ENCODE measurements at places on chromosomes 6 and 20. TPM values are rescaled to one million over a fixed set of nuclear protein-coding genes. Genes with fewer than 3 reads are reported as not detected.

- H3K27ac ChIP-seq: no peak overlapping the region
- H3K4me1 ChIP-seq: peaks cover 21% of the 10 kb centered on the region
- no peak overlapping the region for H3K4me3 ChIP-seq
- H3K36me3 ChIP-seq: no peaks in the 10 kb centered on the region
Observed at GRCh38 chr6:37626915-37627314, 70.8 kb downstream of the MDGA1 start.

GRCh38 chr6:16201706-16202105 lies 36.7 kb upstream of the GMPR start:
- no peak overlapping the region for H3K27ac ChIP-seq
- no peaks in the 10 kb centered on the region for H3K4me1 ChIP-seq
- no peak for DNase-seq
- H3K36me3 ChIP-seq: no peaks in the 10 kb centered on the region

- no peaks in the 10 kb centered on the region for H3K4me1 ChIP-seq
- no peak overlapping the region for H3K27ac ChIP-seq
- no peak overlapping the region for H3K4me3 ChIP-seq
- no peaks in the 10 kb centered on the region for H3K36me3 ChIP-seq
- no peak for DNase-seq
Observed at GRCh38 chr6:48472091-48472490, 361.1 kb upstream of the PTCHD4 start.

- H3K27me3 ChIP-seq: no peaks in the 10 kb centered on the region
- no peaks in the 10 kb centered on the region for H3K36me3 ChIP-seq
- no peak overlapping the region for H3K27ac ChIP-seq
- H3K4me1 ChIP-seq: peaks cover 41% of the 10 kb centered on the region
Observed at GRCh38 chr6:15255481-15255880, 9.6 kb downstream of the JARID2 start.

- H3K4me3 ChIP-seq: no peak overlapping the region
- H3K27ac ChIP-seq: no peak overlapping the region
- H3K4me1 ChIP-seq: no peaks in the 10 kb centered on the region
- no peak for DNase-seq
- no peaks in the 10 kb centered on the region for H3K27me3 ChIP-seq
- no peaks in the 10 kb centered on the region for H3K36me3 ChIP-seq
Observed at GRCh38 chr20:10927936-10928840, 254.4 kb upstream of the JAG1 start.

- DNase-seq: no peak
- no peaks in the 10 kb centered on the region for H3K4me1 ChIP-seq
- no peak overlapping the region for H3K27ac ChIP-seq
Observed at GRCh38 chr6:10624836-10625235, 69.6 kb downstream of the C6orf52 start.

DNA sequence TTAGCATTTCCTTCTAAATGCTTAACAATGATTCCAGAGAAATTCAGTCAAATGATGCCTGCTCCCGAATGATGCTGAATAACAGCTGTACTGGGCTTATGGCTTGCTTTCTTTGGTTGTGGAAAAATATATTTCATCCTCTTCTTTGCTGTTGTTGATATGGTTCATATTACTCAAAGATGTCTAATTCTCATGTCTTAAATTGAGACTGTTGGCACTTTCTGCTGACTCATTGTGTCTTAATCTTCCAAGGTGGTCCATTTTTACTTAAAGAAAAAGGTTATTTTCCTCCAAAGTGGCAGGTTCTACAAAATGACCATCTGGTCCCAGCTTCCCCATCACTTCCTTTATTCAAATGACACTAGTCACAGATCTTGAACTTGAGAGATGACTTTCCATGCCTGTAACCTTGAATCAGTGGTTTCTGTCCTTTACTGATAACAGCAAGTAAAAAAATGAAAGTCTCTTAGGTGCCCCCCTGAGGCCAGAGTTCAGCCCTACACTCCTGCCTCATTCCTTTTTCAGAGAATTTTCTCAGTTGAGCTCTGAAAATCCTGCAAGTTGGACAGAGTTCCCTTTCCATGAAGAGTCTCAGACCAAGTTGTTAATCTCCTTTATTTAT lies 6.9 kb downstream of the SNAP25 start:
- H3K4me3 ChIP-seq: no peak overlapping the region
- DNase-seq: no peak

- H3K36me3 ChIP-seq: no peaks in the 10 kb centered on the region
- DNase-seq: no peak
- no peak overlapping the region for H3K27ac ChIP-seq
- H3K4me1 ChIP-seq: no peaks in the 10 kb centered on the region
Observed at GRCh38 chr20:50345712-50346373, 155.2 kb downstream of the CEBPB start.

GRCh38 chr20:48285656-48286055 lies 500.4 kb upstream of the SULF2 start:
- H3K27ac ChIP-seq: no peak overlapping the region
- no peaks in the 10 kb centered on the region for H3K4me1 ChIP-seq
- H3K4me3 ChIP-seq: no peak overlapping the region

- H3K36me3 ChIP-seq: no peaks in the 10 kb centered on the region
- DNase-seq: no peak
- H3K27ac ChIP-seq: no peak overlapping the region
- no peaks in the 10 kb centered on the region for H3K27me3 ChIP-seq
- H3K4me1 ChIP-seq: no peaks in the 10 kb centered on the region
Observed at GRCh38 chr6:39295611-39296011, 18.6 kb downstream of the KCNK17 start.

- no peak for DNase-seq
- H3K4me1 ChIP-seq: peaks cover 65% of the 10 kb centered on the region
- peak overlapping the region; percentile 35 for H3K27ac ChIP-seq
- H3K27me3 ChIP-seq: no peaks in the 10 kb centered on the region
- H3K36me3 ChIP-seq: peaks cover 35% of the 10 kb centered on the region
- peak overlapping the region; percentile 21 for H3K4me3 ChIP-seq
Observed at GRCh38 chr20:38812182-38812581, 6.7 kb downstream of the PPP1R16B start.

DNA sequence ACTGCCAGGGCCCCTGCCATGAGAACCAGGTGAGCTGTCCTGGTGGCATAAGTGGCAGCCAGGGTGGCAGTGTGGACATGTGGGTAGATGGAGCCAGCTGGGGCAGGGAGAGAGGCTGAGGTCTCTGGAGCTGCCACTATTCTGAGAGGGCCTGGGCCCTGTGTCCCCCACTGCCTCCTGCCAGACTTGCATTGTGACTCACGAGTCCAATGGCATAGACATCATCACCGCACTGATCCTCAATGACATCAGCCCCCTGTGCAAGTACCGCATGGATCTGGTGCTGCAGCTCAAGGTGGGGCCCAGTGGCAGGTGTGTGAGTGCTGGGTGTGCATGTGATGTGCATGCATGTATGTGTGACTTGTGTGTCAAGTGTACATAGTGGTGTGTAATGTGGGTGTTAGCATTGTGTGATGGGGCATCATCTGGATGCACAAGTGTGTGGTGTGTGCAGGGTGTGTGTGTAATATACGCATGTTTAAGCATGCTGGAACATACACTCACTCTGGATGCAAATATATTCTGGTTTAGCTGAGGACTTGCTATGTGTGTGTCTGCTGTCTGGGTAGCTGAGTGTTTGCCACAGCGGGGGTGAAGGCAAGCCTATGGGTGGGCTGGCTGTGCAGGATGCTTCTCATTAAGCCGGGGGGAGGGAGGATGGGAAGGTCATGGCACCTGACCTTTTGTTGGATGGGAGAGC lies 25.1 kb downstream of the UQCC2 start:
- no peak for DNase-seq
- H3K27ac ChIP-seq: no peak overlapping the region
- H3K4me3 ChIP-seq: no peak overlapping the region

- no peaks in the 10 kb centered on the region for H3K4me1 ChIP-seq
- DNase-seq: no peak
- H3K27me3 ChIP-seq: no peaks in the 10 kb centered on the region
- no peak overlapping the region for H3K27ac ChIP-seq
- no peak overlapping the region for H3K4me3 ChIP-seq
Observed at GRCh38 chr20:35355372-35355771, 56.4 kb downstream of the UQCC1 start.

Gene PKIB
- 0.62 TPM for total RNA-seq

Gene RNF39
- total RNA-seq: not detected

Gene EDN1
- total RNA-seq: 1.1 TPM

Gene TMX4
- 71.7 TPM for total RNA-seq

Gene XKR7
- total RNA-seq: 0.07 TPM

Gene DYNLT2
- total RNA-seq: 3.9 TPM

Gene SEC23B
- total RNA-seq: 57.7 TPM

Gene CENPW
- total RNA-seq: 4.5 TPM
